Activated naive CD4-positive, alpha-beta T cell treated with Interleukin-2 at 50 U/mL for 16 hours (primary cell): ENCODE measurements at places on chromosomes 12 and 14.

DNA sequence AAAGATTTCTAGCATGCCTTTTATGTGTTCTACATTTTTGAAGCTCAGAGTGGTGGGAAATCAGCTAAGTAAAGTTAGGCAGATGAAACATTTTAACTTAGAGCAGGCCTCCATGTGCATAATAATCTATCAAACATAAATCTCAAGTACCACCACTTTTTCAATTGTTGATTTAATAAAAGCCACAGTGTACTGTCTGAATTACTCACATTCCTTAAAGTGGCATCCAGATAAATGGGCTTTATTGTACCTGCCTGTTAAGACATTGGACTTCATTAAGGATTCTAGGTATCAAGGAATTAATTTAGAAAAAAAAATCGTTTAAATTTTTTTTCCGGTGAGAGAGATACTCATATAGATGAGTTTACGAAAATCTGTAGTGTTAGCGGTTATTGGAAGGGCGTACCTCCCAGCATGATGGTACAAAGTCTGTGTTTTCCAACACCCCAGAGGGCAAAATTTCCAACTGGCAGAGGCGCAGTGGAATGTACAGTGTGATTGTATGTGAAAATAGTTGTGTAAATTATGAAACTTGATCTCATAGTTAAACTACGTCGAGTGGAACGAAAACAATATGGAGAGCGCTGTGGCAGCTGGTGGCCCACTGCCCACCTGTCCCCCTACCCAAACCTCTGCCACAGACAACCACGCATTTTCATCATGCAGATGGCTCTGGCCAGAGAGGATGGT, 25.0 kb downstream of the ELK3 start:
- DNase-seq, result no peak

DNA sequence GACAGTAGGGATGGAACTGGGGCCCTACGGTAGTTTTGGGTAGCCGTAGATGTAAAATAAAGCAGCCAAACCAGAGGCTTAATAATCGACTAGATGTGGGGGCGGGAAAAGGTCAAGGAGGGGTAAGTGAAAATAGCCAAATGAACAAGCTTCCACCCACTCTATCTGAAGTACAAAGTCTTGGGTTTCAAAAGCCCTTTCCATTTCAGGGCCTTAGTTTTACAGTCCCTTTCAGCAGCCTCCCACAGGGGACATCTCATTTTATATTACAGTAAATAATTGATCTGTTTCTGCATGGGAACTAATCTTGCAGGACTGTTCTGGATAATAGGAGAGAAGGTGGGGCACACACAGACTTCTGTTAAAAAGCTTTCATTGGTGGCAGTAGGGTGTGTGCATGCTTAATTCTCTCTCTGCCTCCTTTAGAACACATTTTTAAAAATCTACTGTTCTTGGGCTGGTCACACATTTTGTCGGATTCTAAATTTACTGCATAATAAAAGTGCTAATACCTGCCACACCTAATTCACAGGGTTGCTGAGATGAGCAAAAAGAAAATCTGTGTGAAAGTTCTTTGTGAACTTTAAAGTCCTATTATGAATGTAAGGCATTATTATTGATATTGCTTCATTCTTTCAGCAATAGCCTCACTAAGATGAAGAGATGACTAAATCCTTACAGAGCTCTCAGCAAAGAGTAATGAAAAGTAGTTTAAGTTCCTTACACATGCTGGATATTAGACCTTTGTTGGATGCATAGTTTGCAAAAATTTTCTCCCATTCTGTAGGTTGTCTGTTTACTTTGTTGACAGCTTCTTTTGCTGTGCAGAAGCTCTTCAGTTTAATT, 104.6 kb downstream of the ITPR2 start:
- DNase-seq, result no peak

GRCh38 chr14:91501951-91502930, 7.9 kb downstream of the PPP4R3A start:
- no peak for DNase-seq

DNA sequence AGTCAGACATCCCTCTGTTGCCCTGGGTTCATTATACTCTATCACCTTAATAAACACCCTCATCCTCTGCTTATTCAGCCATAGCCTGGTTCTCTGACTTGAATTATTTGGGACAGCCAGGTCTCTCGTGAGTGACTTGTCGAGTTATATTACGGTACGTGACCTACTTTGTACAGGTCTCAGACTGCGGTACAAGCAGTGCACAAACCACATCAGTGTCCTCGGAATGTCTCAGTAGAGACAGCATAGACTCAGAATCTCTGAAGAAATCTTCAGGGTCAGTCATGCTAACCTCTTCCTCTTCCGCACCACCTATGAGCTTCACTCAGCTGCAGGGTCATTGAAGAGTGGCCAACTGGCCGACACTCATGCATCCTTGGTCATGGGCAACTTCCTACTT, 860.8 kb downstream of the BCL11B start:
- no peak for DNase-seq

- DNase-seq, result no peak
These were observed 116.6 kb downstream of the SLC25A47 start for GRCh38 chr14:100439781-100440180.

DNA sequence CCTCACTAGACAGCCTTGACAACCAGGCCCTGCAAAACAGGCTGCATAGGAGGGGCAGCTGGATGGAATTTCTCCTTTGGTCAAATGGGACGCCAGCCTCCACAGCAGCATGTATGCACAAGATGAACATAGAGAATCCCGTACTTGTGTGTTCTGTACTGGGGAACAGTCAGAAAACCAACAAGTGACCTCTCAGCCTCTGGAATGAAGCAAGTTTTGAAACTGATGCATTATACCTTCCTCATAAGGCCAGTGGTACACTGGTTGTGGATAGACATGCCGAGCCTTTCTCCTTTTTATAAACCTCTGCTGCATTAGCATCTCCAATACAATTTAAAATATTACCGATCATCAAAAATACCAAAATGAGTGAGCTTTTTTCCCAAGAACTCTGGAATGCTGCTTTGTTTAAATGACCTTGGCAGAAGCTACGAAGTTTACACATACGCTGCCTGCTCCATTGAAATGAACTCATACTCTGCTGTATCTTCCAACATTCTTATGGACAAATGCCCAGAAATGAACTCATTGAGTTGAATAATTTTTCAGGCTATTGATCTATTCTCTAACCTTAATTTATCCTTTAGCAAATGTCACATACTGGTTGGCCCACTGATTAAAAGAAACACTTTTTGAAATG, 47.6 kb upstream of the FERMT2 start:
- no peak for DNase-seq

GRCh38 chr12:81968421-81968820, 209.3 kb upstream of the PPFIA2 start:
- no peak for DNase-seq

DNA sequence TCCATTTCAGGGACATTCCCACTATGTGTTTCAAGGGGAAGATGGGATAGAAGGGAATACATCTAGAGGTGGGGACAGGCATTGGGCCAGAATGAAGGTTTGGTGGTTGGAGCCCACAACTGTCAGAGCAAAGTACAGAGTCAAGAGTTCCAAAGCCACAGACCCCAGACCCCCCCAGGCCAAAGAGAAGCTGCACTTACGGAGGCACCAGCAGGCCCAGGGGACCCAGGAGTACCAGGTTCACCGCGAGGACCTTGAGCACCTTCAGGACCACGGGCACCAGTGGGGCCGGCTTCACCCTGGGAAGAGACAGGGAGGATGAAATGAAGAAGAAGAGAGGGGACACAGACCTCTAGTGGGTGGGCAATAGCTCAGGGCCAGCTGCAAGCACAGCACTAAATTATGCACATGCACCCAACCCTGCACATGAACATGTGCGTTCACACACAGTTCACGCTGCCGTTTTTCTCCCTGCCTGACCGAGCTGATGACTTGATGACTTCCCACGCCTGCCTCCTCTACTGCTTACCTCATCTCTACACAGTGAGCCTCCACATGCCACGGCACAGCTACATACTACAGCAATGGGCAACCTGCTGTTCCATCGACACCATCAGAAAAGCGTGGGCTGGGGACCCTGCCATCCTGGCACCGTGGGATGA, 16.7 kb downstream of the COL2A1 start:
- no peak for DNase-seq

DNA sequence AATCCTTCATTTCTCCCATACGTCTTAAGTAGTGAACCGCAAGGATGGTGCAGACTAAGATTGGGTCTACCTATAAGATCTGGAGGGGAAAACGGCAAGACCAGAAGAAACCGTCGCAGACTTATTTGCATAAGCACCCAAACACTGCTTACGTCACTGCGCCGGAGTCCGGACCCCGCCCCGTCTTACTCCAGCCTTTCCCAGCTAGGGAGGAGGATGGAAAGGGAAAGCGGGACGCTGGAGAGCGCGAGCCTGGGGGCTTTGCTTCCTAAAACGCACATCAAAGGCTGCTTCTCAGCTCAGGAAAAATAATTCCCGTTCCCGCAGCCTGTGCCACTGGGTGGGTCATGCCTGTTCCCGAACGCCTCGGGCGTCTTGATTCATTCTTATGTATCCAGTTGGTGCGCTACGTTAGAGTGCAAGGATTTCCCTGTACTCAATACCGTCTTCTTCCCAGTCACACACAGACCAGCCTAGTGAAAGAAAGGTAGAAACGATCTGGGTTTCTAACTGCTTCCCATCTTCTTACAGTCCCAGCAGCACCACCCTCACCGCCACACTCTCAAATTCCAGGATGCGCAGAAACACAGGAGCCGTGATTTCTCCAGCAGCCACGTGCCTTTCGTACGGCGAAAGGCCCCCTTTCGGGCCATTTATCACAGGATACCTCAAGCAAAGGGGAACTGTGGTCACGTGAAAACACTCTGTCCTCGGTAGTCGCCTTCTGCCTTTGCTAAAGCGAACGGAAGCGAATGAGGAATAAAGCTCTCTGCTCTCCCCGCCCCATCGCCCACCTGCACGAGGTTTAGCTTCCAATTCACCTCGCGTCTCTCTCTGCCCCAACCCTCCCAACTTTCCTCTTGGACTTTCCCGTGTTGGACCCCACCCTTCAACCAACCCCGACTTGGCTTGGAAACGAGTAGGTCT, 1.1 kb downstream of the SLC6A15 start:
- DNase-seq, result no peak

- DNase-seq, result no peak
These were observed 271.0 kb upstream of the RTL1 start for GRCh38 chr14:101174522-101174838.

DNA sequence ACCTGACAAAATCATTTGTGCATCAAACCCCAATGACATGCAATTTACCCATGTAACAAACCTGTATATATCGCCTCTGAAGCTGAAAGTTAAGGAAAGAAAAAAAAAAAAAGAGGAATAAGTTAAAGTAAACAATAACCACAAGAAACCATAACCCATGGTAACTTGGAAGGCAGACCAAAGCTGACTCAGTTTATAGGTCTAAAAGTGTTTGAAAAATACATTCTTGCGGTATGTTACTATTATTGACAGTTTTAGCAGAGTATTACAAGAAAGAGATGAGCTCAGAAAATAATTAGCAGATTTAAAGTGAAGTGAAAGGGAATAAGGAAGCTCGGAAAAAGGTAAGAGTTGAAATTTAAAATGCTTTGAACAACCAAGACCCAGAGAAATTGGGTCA, 34.4 kb upstream of the MGAT4C start:
- DNase-seq, result no peak

DNA sequence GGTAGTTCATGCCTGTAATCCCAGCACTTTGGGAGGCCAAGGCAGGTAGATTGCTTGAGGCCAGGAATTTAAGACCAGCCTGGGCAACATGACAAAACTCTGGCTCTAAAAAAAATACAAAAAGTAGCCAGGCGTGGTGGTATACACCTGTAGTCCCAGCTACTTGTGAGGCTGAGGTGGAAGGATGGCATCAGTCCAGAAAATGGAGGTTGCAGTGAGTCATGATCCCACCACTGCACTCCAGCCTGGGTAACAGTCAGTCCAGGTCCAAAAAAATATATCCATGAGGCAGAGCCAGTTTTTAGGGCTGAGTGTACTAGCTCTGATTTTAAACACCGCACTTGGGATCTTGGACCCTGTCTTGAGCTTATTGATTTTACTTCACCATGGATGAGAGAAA, 30.6 kb upstream of the FICD start:
- DNase-seq, result no peak

GRCh38 chr12:39692258-39692853, 72.8 kb upstream of the ABCD2 start:
- DNase-seq, result no peak

- no peak for DNase-seq
These were observed 169.2 kb downstream of the SLC41A2 start for GRCh38 chr12:104788840-104789271.

DNA sequence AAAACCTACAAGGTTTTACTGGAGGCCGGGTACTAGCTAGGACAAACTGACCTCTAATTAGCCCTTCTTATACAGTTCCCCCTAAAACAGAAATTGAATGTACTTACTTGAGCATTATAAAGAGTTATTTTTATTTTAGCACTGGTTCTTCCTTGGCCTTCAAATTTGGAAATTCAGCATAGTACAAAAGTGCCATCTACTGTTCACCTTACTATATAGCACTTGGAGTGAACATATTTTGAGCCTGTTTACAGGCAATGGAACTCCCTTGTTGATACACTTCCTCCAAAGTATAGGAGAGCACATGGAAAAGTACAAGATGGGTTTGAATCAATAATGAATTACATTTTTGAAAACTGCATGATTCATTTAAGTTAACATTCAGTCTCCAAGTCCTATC, 3.9 kb upstream of the POC1B start:
- DNase-seq, result no peak

- DNase-seq, result no peak
These were observed 939 bp downstream of the TGFB3 start for GRCh38 chr14:75980856-75981255.

GRCh38 chr12:104721039-104721405, 237.1 kb downstream of the SLC41A2 start:
- no peak for DNase-seq

DNA sequence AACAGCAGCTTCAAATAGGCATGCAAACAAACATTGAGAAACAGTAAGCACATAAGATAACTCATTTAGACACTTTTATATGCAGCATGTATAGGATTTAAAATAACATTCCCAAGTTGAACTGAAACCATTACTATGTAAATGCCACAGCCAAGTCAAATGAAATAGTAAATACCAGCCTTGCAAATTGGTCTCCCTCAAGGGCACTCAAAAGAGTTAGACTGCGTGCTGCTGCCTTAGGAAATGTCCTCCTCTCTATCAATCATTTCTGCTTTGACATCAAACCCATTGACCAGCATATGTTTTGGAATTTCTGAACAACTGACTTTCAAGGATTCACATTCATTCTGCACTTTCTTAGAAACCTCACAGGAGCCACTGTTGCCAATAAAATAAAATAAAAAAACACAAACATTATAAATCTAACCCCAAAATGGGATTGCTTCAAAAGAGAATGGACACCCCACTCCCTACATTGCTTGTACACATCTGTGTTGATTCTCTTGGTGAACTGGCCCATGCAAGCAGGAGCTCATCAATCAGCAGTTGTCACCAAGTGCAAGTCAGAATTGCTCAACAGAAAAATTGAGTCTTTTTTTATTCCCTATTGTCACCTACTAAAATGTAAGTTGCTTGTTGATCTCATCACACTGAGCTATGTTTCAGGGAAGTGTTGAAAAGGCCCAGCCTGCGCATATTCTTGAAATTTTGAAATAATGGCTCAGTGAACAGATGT, 256.2 kb downstream of the DAD1 start:
- DNase-seq, result no peak
